Gastroesophageal sphincter (tissue), 4 donors: ENCODE measurements at places on chromosomes 7 and 10.

DNA sequence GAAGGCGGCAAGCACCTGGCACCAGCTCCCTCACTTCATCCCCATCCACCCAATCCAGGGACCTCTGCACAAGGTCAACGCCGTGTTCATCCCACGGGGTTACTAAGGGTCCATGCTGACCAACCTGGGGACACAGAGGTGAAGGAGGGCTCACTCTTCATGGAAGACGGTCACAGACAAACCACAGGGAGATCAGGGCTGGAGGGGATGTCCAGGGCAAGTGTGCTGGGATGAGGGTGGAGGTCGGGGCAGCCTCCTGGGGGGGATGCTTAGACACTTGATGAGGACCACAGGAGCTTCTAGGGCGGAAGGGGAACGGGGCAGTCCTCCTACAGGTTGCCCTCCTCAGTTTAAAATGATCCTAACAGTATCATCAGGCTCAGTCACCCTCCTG lies 46.7 kb downstream of the FAM53B start:
- no peaks in the 10 kb centered on the region for H3K27me3 ChIP-seq
- peaks cover 84% of the 10 kb centered on the region for H3K4me1 ChIP-seq
- H3K36me3 ChIP-seq, result no peaks in the 10 kb centered on the region
- ATAC-seq, result no peak
- no peak overlapping the region for H3K4me3 ChIP-seq
- H3K27ac ChIP-seq, result no peak overlapping the region

DNA sequence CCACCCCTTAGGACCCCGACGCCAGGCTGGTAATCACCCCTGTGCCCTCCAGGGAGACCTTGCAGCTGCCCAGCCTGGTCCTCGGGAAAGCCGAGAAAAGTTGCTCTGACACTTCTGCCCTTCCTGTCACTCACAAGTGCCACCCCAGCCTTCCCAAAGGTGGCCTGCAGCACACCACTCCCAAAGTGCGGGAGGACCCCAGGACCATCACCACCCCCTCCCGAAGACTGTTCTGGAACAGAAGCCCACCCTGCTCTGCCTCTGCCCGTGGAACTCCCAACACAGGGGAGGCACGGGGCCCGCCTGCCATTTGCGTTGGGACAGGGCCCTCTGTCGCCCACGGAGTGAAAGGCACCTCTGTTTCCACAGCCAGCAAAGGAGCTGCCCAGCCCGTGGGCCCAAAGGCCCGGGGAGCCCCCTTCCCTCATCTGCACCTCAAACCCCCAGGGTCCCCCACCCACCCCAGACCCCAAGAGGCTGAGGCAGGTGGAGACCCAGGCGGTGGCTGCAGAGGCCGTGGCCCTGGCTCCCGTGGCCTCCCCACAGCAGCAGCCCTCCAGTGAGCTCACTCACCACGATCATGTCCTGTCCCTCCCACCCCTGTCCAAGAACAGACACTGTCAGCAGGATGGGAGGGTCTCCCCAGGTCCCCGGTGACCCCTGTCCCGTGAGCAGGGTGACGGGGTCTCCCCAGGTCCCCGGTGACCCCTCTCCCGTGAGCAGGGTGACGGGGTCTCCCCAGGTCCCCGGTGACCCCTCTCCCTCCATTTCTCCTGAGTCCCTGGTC lies 47.8 kb upstream of the PPP2R2D start:
- H3K36me3 ChIP-seq, result no peaks in the 10 kb centered on the region
- ATAC-seq, result no peak
- H3K27me3 ChIP-seq, result peaks cover 45% of the 10 kb centered on the region

GRCh38 chr7:41045556-41046123 lies 657.2 kb downstream of the INHBA start:
- H3K27ac ChIP-seq, result no peak overlapping the region
- no peak overlapping the region for H3K4me3 ChIP-seq
- no peaks in the 10 kb centered on the region for H3K4me1 ChIP-seq
- no peaks in the 10 kb centered on the region for H3K27me3 ChIP-seq
- ATAC-seq, result no peak
- H3K36me3 ChIP-seq, result no peaks in the 10 kb centered on the region

DNA sequence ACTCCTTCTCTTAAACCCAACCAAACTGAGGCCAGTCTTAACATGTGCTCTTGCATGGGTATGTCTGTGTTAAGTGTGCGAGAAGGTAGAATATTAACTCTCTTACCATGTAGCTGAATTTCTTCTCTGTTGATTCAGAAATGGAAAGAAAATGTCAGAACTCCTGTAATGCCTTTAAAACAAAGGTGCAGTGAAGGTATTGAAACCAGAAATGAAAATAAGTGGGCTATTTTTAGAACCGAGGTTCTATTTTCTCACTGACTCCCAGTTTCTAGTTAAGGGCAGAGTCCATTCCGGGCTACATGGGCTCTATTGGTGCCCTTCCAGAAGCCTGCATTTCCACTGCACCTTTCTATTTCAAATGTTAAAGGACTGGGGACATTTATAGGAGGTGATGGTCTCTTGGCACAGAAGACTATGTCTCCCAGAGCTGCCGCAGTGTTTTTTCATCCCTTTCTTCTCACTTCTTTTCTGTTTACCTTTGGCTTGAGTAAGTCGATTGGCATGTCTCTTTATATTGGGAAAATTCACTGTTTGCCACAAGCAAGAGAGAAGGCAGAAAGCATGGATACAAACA lies 174.9 kb downstream of the LRMDA start:
- H3K36me3 ChIP-seq, result no peaks in the 10 kb centered on the region
- ATAC-seq, result no peak
- H3K27me3 ChIP-seq, result no peaks in the 10 kb centered on the region
- H3K4me1 ChIP-seq, result no peaks in the 10 kb centered on the region
- H3K27ac ChIP-seq, result peak overlapping the region; percentile 31

GRCh38 chr7:29866490-29866930 lies 60.2 kb downstream of the WIPF3 start:
- peak; percentile 26 for ATAC-seq
- no peaks in the 10 kb centered on the region for H3K36me3 ChIP-seq
- no peaks in the 10 kb centered on the region for H3K27me3 ChIP-seq
- H3K27ac ChIP-seq, result no peak overlapping the region

DNA sequence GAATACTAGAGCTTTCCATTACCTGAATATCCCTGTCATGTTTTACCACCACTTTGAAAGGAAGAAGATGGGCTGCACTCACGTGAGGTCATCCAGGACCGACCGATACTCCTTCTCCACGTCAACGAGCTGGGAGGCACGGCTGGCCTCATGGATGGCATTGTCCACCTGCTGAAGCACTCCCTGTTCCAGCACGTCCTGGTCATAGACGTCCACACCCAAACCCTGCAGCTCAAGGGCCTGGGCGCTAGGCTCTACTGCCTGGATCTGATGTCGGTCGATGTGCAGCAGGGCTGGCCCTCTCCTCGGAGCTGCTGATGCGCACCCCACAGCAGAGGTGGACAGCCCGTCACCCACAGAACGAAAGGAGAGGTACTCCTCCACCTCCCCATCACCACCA lies 6.5 kb downstream of the ERCC6 start:
- no peak overlapping the region for H3K4me3 ChIP-seq
- peaks cover 53% of the 10 kb centered on the region for H3K36me3 ChIP-seq

- H3K4me1 ChIP-seq, result peaks cover 89% of the 10 kb centered on the region
- no peak for ATAC-seq
- H3K36me3 ChIP-seq, result no peaks in the 10 kb centered on the region
- no peak overlapping the region for H3K4me3 ChIP-seq
Measured at GRCh38 chr10:5531558-5532306, 7.0 kb downstream of the CALML3 start.

- no peaks in the 10 kb centered on the region for H3K27me3 ChIP-seq
- H3K27ac ChIP-seq, result no peak overlapping the region
- no peak for ATAC-seq
- no peaks in the 10 kb centered on the region for H3K36me3 ChIP-seq
Measured at GRCh38 chr7:112707655-112708054, 82.5 kb downstream of the TMEM168 start.

DNA sequence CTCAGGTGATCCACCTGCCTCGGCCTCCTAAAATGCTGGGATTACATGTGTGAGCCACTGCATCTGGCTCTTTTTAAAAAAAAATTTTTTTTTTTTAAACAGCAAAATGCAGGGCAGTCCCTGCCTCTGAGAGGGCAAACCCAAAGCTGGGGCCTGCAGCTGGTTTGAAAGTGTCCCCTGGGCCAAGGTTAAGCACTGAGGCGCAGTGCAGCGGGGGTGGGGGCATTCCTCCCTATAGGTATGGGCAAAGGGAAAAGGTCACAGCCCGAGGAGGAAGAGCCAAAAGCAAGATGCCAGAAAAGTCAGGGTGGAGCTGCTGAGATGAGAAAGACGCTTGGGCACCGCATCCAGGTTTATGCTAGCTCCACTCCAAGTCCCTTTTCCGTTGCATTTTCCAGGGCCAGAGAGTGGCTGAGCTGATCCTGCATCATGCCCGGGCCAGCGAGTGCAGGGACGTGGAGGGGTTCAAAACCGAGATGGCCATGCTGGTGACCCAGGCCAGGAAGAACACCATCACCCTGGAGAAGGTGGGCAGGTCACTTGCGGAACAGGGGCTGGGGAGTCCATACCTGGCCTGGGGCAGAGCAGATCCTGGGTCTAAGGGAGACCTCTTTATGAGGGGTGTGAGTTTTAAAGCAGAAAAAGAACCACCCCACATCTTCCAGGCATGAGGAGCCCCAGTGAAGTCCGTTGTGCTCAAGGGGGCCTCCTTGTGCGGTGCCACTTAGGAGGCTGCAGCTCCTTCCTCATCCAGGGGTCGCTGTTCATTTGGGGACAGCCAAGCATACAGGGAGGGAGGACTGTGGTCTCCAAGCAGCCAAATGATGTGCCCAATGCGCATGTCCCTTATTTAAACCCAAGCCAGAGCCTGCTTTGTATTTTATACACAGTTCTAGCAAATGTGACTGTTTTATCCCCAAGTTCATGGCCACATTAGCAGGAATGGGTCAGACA lies 7.0 kb upstream of the NDUFB2 start:
- no peaks in the 10 kb centered on the region for H3K36me3 ChIP-seq
- no peaks in the 10 kb centered on the region for H3K27me3 ChIP-seq
- no peak overlapping the region for H3K27ac ChIP-seq
- no peaks in the 10 kb centered on the region for H3K4me1 ChIP-seq

- no peak overlapping the region for H3K4me3 ChIP-seq
- no peaks in the 10 kb centered on the region for H3K36me3 ChIP-seq
- H3K27ac ChIP-seq, result no peak overlapping the region
- H3K4me1 ChIP-seq, result no peaks in the 10 kb centered on the region
Measured at GRCh38 chr10:92111336-92111939, 179.4 kb downstream of the CPEB3 start.

DNA sequence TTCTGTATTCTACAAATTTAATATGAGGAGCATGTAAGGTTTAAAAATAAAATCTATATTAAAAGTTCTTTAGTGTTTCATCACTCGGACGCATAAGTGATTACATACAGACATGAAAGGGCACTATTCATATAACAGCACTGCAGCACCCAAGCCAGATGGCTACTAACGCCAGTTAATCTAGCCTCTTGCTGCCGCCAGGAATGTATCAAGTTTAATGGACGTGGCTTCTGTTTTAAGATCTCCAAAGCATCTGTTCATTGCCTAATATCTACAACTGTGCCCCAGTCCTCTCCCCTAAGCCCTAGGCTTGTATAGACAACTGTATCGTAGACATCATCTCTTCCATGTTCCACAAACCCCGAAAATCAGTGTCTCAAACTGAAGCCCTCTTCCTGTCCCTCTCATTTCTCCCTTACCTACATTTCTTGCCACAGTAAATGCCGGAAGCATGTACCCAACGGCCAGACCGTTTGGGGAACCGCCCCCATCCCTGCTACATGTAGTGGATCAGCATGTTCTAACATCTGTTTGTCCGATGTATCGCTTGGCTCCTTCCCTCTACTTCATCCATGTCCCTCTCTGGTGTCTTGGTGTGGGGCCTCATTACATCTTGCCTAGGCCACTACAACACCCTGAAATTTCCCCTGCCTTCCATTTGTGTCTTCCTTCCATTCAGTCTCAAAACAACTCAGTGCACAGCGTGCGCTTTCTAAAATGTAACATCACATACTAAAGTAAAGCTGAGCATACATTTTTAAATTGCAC lies 147.5 kb upstream of the RSU1 start:
- no peak for ATAC-seq
- no peak overlapping the region for H3K27ac ChIP-seq
- H3K4me1 ChIP-seq, result peaks cover 6% of the 10 kb centered on the region
- H3K36me3 ChIP-seq, result no peaks in the 10 kb centered on the region
- H3K4me3 ChIP-seq, result no peak overlapping the region

DNA sequence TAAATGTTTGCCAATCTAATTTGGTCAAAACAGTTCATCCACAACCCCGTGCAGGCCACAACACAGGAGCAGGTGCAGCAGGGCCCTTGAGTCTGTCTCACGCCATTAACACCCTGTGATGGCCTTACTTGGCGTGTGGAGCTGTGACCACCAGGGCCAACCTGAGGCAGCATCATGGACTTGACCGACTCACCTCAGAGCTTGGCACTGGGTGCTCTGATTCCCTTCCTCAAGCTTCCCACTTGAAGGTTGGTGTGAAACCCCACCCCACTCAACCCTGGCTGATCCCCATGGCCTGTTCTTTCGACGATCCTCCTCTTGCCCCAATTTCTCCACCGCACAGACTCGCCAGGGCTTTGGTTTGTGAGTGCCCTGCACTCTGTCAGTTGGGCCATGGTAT lies 623.1 kb downstream of the PTPRN2 start:
- peaks cover 60% of the 10 kb centered on the region for H3K27me3 ChIP-seq
- H3K4me1 ChIP-seq, result no peaks in the 10 kb centered on the region
- no peaks in the 10 kb centered on the region for H3K36me3 ChIP-seq
- no peak overlapping the region for H3K27ac ChIP-seq
- ATAC-seq, result no peak

DNA sequence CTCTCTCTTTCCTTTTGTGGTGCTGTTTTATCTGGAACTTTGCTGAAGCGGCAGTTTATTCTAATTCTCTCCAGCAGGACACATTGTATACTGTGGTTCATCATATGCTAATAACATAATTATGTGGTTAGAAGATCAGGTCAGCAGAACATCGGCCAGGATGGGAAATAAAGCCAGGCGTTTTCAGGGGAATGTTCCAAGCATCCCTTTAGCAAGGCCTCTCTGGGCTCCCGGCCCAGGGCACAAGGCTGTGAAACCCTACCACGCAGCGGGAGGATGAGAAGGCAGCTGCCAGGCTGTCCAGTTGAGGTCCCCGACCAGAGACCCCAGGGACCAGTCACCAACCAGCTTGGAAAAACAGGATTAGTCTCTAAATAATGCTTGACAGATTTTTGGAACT lies 112.2 kb upstream of the GALNT17 start:
- no peaks in the 10 kb centered on the region for H3K4me1 ChIP-seq
- peak; percentile 64 for ATAC-seq
- no peaks in the 10 kb centered on the region for H3K27me3 ChIP-seq
- no peaks in the 10 kb centered on the region for H3K36me3 ChIP-seq
- H3K27ac ChIP-seq, result no peak overlapping the region

GRCh38 chr10:86347856-86348255 lies 18.7 kb downstream of the GRID1 start:
- H3K27me3 ChIP-seq, result no peaks in the 10 kb centered on the region
- H3K4me3 ChIP-seq, result no peak overlapping the region
- H3K27ac ChIP-seq, result no peak overlapping the region
- no peaks in the 10 kb centered on the region for H3K36me3 ChIP-seq

GRCh38 chr10:67575532-67575931 lies 120.5 kb downstream of the CTNNA3 start:
- H3K4me1 ChIP-seq, result no peaks in the 10 kb centered on the region
- no peaks in the 10 kb centered on the region for H3K36me3 ChIP-seq
- H3K4me3 ChIP-seq, result no peak overlapping the region
- no peak overlapping the region for H3K27ac ChIP-seq
- H3K27me3 ChIP-seq, result no peaks in the 10 kb centered on the region
